ENCODE measurements at places on chromosomes 1 and 21.

GRCh38 chr1:15176898-15177665, 23.5 kb downstream of the TMEM51 start:
- no peak for DNase-seq

DNA sequence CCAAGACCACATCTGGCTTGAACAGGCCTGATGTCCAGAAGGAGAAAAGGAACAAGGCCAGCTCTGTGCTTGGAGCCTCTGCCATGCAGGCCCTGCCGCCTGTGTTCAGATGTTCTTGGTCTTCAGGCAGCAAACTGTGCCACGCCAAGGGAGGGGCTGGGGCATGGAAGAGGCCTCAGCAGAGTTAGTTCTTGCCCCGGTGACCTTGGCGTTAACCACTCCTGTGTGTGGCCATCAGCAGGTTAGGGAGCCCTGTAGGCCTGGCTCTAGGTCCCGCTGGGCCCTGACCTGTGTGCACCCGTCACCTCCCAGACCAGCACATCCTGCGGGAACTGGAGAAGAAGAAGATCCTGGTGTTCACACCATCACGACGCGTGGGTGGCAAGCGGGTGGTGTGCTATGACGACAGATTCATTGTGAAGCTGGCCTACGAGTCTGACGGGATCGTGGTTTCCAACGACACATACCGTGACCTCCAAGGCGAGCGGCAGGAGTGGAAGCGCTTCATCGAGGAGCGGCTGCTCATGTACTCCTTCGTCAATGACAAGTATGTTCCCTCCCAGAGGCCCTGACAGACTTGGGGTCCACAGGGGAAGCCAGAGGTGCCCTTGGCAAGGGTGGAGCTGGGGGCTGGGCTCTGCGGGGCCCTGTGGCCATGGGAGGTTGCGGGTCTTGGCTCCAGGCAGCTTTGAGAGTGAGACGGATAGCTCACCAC, 7.1 kb downstream of the ZC3H12A start:
- no peak for DNase-seq

- DNase-seq = no peak
These were observed 5.1 kb upstream of the ARNT start for GRCh38 chr1:150881331-150882070.

DNA sequence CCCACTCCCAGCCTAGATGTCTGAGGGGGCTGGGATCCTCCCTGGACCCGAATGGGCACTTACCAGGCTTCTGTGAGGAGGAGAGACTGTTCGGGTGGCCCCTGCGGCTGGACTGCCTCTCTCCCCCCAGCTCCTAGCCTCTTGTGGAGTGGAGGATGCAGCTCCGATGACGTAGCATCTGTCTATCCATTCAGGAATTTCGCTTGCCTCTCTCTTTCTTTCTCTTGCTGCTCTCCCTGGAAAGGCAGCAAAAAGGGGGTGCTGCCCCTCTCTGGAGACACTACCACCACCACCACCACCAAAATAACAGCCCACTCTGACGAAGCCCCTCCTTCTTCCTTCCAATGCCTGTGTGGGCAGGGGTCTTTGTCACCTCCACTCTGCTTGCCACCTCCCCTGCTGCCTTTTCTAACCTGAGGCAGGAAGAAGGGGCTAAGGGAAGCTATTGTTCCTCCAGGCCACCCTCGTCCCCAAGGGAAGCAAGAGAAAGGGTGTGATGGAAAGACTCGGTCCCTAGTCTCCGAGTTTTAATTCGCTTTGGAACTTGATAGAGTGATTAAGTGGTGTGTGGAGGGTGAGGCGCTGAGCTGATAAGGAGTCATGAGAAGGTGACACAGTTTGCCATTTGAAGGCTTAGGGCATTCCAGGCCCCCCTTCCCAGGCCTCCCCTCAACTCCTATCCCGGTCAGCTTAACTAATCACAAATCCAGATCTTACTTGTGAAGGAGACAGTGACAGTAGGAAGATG, 60.5 kb downstream of the RHBG start:
- no peak for DNase-seq

- no peak for DNase-seq
These were observed 45.5 kb downstream of the URB1 start for GRCh38 chr21:32347351-32347750.

GRCh38 chr1:174982971-174983689, 16.6 kb upstream of the CACYBP start:
- DNase-seq = no peak

GRCh38 chr1:12005488-12006166, 13.7 kb upstream of the MIIP start:
- DNase-seq = no peak

GRCh38 chr1:207951652-207952051, 40.7 kb upstream of the CD34 start:
- DNase-seq = no peak

- DNase-seq = no peak
These were observed 224.6 kb downstream of the FAF1 start for GRCh38 chr1:50735443-50735842.

DNA sequence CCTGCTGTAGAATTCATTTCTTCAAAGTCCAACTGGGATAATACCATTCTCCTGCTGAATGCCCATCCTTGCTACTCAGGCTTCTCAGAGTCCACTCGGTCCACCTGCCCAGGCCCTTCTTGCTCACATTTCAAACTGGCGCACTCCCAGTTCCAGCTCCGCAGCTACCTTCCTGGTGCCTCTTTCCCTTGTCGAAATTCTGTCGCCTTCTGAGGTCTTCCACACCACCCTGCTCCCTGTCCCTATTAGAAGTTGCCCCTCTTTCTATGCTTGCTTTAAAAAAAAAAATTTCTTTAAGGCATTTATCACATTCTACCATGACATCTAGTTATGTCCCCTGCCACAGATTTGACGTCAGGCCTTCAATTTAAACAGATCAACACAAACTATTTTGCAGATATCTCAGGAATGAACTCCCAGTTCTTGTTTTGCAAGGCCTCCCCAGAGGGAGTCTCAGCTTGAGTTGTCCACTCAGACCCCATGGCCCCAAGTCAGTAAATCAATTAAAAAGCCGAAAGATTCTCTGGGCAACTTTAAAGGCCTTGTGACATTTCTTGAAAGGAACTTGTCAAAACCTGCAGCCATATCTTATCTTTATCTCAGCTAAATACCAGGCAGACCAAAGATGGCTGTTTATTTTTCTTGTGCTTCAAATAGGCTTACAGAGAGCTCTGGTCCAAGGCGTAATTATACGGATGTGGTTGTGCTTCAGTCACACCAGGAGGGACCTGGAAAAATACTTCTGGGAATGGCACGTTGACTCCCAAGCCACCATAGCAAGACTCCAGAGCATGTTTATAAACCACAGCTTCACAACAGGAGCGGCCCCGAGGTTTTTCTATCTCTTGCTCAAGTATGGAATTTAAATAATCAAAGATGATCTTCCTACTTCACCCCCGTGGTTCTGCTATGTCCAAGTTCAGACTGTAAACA, 2.2 kb downstream of the FAM89A start:
- DNase-seq = no peak

DNA sequence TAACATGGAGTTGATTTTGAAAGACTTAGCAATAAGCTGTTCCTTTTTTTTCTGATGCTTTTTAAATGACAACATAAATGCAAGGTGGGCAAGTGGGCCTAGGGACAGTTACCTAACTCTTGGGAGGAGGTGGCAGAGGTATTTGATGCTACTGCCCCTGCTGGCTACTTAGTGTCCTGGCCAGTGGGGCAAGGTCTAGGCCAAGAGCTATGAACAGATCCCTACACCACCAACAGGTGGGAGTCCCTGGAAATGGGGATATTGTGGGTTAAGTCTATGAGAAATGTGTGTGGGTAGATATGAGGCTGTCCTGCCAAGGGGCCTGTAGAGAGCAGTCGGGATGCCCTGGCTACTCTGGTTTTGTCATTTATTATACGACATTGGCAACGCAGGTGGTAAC, 31.3 kb upstream of the B3GALT5 start:
- DNase-seq = no peak

GRCh38 chr1:88998716-88999115, 6.3 kb upstream of the KYAT3 start:
- peak; percentile 44 for DNase-seq

GRCh38 chr1:81978945-81979344, 178.2 kb downstream of the ADGRL2 start:
- no peak for DNase-seq
